ENCODE measurements at places on chromosomes 4 and X.

DNA sequence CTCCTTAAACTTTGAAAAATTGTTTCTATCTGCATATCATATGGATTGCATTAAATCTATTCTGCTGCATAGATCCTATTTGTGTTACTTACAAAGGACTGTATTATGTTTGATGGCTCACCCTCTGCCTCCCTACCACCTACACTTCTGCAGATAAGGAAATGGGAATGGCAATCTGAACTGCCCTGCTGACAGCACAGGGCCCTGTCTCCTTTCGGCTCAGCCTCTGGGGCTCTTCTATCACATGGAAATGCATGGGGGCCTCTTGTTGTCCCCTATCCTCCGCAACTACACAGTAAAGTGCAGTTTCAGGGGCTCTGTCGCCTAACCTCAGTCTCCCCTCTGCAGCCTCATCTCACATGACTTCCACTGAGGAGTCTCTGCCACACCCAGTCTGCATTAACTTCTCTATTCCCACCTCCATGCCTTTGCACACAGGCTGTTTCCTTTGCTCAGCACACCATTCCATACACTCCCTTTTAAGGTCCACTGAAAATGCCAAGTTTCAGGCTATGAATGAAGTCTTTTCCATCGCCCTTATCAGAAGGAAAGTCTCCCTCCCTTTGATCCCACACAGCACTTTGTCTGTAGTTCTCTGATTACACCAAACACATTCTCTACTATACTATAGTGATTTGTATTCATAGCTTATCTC lies 12.5 kb downstream of the RELL1 start:
- no peak overlapping the region for H3K27ac ChIP-seq
- H3K4me3 ChIP-seq = no peak overlapping the region
- DNase-seq = no peak
- no peaks in the 10 kb centered on the region for H3K27me3 ChIP-seq
- H3K4me1 ChIP-seq = no peaks in the 10 kb centered on the region

DNA sequence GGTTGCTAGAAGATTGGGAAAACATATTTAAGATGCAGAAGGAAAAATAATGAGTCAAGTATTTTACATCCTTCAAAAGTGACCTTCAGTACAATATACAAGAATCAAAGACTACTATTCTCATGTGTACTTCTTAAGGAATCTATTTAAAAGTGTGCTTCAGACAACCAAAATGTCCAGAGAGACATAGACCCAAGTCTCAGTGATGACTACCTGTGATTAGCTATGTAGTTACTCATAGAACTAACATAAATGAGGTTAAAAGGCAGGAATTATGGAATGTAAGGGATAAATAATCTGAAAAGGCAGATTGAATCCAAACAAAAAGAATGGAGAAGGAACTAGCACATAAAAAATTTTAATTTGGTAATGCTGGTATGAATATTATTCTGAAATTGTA lies 634.7 kb upstream of the FAM241A start:
- no peak for DNase-seq
- H3K4me3 ChIP-seq = no peak overlapping the region
- H3K4me1 ChIP-seq = no peaks in the 10 kb centered on the region

DNA sequence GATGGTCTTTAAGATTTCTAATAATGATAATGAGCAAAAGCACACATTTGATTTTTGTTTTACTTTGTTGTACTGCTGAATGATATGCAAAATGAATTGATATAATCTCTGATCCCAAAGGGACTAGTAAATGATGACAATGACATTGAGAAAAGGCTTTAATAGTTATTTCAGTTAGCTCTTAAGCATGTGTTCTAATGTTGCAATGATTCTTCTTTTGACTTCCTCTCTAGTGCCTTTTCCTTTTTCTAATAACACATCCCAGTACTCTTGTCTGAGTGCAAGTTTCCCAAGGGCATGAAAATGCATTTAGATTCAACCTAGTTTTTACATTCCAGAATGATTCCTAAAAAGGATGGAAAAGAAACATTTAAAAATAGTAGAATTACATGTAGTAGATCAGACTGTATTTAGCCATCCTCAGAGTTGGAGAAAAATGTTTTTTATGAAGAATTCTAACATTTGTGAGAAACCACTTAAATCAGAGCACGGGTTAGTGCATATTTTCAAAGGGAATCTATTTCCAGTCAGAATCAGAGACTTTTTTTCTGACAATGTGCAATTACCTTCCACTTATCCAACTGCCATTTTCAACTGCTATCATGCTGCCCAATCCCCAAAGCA lies 508.8 kb downstream of the C4orf33 start:
- H3K27me3 ChIP-seq = no peaks in the 10 kb centered on the region
- no peaks in the 10 kb centered on the region for H3K4me1 ChIP-seq
- no peak overlapping the region for H3K27ac ChIP-seq

GRCh38 chrX:155951237-155951789 lies 46.2 kb upstream of the IL9R start:
- H3K27me3 ChIP-seq = no peaks in the 10 kb centered on the region
- H3K4me1 ChIP-seq = no peaks in the 10 kb centered on the region
- H3K36me3 ChIP-seq = no peaks in the 10 kb centered on the region
- no peak overlapping the region for H3K27ac ChIP-seq
- no peak for DNase-seq

DNA sequence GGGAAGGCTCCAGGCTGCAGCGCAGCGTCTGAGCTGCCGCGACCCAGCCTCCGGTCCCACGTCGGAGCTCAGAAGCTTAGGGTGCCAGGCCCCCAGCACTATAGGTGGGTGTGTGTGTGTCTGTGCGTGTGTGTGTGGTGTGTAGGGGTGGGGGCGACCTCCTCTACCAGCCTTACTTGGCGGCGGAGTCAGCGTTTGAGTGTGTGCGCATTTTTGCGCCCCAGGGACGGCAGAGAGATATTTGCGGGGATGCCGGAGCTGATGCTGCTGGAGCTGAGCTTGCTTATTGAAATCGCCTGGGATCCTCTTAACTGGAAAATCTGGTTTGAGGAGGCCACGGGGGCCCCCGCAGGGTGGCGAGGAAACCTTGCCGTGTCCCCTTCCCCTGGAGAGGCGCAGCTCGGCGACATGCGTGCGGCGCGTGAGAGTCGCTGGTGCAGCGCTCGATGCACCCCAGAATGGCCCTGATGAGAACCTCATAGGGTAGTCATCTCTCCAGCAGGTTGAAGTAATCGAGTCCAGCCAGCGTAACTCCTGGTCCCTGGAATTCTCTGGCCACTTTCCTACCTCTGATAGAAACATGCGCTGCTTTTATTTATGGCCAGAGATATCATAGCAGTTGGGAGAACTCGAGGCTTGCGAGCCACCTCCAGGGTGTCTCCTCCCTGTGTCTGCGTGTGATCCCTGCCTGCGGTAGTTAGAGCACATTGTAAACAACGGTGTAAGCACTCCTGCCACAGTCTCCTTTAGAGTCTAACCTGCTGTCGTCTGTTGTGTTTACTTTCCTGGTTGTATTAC lies 2.7 kb downstream of the ADGRL3 start:
- H3K27me3 ChIP-seq = peaks cover 26% of the 10 kb centered on the region
- no peaks in the 10 kb centered on the region for H3K36me3 ChIP-seq
- peaks cover 6% of the 10 kb centered on the region for H3K4me1 ChIP-seq
- no peak for DNase-seq

- no peaks in the 10 kb centered on the region for H3K36me3 ChIP-seq
- no peak overlapping the region for H3K27ac ChIP-seq
- H3K27me3 ChIP-seq = no peaks in the 10 kb centered on the region
- H3K4me1 ChIP-seq = no peaks in the 10 kb centered on the region
- H3K4me3 ChIP-seq = no peak overlapping the region
Measured at GRCh38 chr4:96652158-96652557, 812.3 kb downstream of the PDHA2 start.

- no peak for DNase-seq
- H3K36me3 ChIP-seq = no peaks in the 10 kb centered on the region
- no peak overlapping the region for H3K27ac ChIP-seq
- H3K4me3 ChIP-seq = no peak overlapping the region
- H3K27me3 ChIP-seq = no peaks in the 10 kb centered on the region
Measured at GRCh38 chr4:7862561-7863192, 77.0 kb downstream of the AFAP1 start.

- H3K27me3 ChIP-seq = no peaks in the 10 kb centered on the region
- no peak overlapping the region for H3K4me3 ChIP-seq
- H3K4me1 ChIP-seq = peaks cover 8% of the 10 kb centered on the region
- no peaks in the 10 kb centered on the region for H3K36me3 ChIP-seq
- DNase-seq = peak; percentile 3
Measured at GRCh38 chr4:1192493-1193205, 20.3 kb upstream of the SPON2 start.

DNA sequence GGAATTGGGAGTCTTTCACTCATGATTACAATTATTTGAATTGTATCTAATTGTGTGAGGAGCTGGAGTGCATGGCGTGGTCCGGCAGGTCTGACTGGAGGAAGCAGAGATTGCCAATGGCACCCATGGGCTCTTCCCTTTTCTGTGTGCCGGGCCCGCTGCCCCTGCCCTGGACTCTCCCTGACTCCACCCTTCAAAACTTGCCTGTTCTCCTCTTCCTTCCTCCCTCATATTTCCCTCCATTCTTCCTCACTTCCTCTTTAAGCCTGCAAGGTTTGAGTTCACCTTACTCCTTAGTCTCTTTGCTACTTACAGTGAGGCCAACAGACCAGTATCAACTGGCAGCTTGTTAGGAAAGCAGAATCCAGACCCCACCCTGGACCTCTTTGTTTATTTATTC lies 6.5 kb upstream of the STBD1 start:
- no peak overlapping the region for H3K27ac ChIP-seq
- H3K4me1 ChIP-seq = no peaks in the 10 kb centered on the region
- no peak for DNase-seq
- no peak overlapping the region for H3K4me3 ChIP-seq

- H3K27me3 ChIP-seq = no peaks in the 10 kb centered on the region
- H3K4me1 ChIP-seq = no peaks in the 10 kb centered on the region
- no peak overlapping the region for H3K27ac ChIP-seq
Measured at GRCh38 chrX:153214934-153215333, 35.9 kb downstream of the MAGEA1 start.

DNA sequence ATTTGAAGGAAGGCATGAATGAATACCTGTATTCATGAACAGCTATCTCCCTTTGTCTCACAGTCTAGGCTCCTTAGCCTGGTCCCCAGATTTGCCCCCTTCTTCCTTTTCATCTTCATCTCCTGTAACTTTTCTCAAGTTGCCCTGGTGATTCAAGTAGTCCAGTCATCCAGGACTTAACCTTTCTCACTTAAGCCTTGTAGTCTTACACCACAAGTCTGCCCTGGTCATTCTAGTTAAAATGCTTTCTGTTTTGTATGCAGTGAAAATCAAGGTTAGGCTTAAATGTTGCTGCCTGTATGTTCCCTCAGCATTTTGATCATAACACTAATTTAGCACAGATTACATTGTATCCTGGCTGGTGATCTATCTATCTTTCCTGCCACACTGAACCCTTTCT lies 58.5 kb upstream of the SLC7A11 start:
- H3K36me3 ChIP-seq = no peaks in the 10 kb centered on the region
- H3K4me3 ChIP-seq = no peak overlapping the region
- no peak for DNase-seq
- H3K27ac ChIP-seq = no peak overlapping the region
- no peaks in the 10 kb centered on the region for H3K4me1 ChIP-seq

GRCh38 chr4:41509451-41509866 lies 28.5 kb upstream of the LIMCH1 start:
- no peak for DNase-seq
- H3K27ac ChIP-seq = no peak overlapping the region
- no peak overlapping the region for H3K4me3 ChIP-seq
- H3K36me3 ChIP-seq = no peaks in the 10 kb centered on the region
- no peaks in the 10 kb centered on the region for H3K4me1 ChIP-seq
- no peaks in the 10 kb centered on the region for H3K27me3 ChIP-seq

DNA sequence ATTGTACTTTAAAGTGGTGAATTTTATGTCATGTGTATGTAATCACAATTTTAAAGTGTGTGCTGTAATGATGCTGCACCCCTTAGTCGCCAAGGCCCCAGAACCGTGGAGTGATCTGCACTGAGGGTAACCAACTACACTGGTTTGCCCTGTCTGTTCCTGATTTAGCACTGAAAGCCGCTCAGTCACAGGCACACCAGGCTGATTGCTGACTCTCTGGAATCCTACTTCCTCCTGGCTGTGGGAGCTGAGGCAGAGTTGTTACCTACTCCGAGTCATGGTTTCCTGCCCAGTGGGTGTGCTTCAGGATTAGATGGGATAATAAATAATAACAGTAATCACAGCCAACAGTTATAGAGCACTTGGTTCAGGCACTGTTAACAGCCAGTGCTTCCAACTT lies 645.4 kb downstream of the BCOR start:
- no peak for DNase-seq
- no peak overlapping the region for H3K4me3 ChIP-seq
- H3K27me3 ChIP-seq = no peaks in the 10 kb centered on the region
- no peaks in the 10 kb centered on the region for H3K36me3 ChIP-seq
- no peaks in the 10 kb centered on the region for H3K4me1 ChIP-seq

DNA sequence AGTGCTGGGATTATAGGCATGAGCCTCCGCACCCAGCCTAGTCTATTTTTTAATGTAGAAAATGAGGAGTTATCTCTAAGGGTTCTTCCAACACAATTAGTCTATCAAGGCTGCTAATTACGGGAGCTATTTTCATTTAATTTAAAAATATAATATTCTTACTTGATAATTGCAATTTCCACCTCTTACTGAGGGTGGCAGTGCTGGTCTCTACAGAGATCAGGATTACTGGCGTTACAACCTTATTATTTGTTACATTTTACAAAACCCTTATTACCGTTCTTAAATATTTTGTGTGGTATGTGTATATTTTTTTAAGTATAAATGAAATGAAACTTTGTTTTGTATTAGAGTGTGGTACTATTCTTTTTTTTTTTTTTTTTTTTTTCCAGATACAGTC lies 17.6 kb upstream of the GK start:
- no peaks in the 10 kb centered on the region for H3K4me1 ChIP-seq
- no peaks in the 10 kb centered on the region for H3K27me3 ChIP-seq
- DNase-seq = no peak
- no peak overlapping the region for H3K4me3 ChIP-seq
- H3K36me3 ChIP-seq = no peaks in the 10 kb centered on the region
- no peak overlapping the region for H3K27ac ChIP-seq

GRCh38 chrX:119429471-119429870 lies 30.3 kb downstream of the SLC25A43 start:
- H3K36me3 ChIP-seq = no peaks in the 10 kb centered on the region
- DNase-seq = no peak
- H3K27ac ChIP-seq = no peak overlapping the region
- H3K4me3 ChIP-seq = no peak overlapping the region
- no peaks in the 10 kb centered on the region for H3K27me3 ChIP-seq

- no peak overlapping the region for H3K27ac ChIP-seq
- H3K36me3 ChIP-seq = no peaks in the 10 kb centered on the region
- peak; percentile 51 for DNase-seq
- H3K4me1 ChIP-seq = no peaks in the 10 kb centered on the region
- no peaks in the 10 kb centered on the region for H3K27me3 ChIP-seq
Measured at GRCh38 chr4:41661442-41662076, 87.0 kb downstream of the PHOX2B start.

DNA sequence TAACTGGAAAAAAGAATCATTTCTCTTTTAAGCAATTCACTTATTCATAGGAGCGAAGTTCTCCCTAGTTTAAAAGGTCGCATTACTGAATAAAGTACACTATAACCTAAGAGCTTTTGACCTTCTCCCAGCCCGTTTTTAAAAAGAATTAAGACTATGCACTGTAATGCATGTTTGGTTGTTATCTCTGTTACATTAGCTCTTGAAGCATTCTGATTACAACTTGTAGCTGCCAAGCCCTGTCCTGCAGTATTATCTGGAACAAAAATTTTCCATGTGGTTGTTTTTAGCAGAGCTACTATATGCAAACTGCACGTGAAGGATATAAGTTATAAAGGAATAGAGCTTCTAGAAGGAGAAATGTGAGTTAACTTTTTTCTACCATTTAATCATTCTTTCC lies 8.1 kb downstream of the GAB1 start:
- H3K4me1 ChIP-seq = no peaks in the 10 kb centered on the region
- no peak overlapping the region for H3K27ac ChIP-seq
- H3K4me3 ChIP-seq = no peak overlapping the region
- H3K27me3 ChIP-seq = no peaks in the 10 kb centered on the region
- H3K36me3 ChIP-seq = no peaks in the 10 kb centered on the region
